ENCODE measurements at places on chromosomes 16 and 17.

- peak; percentile 65 for DNase-seq
Observed at GRCh38 chr17:78272181-78272913, 40.9 kb downstream of the TMEM235 start.

DNA sequence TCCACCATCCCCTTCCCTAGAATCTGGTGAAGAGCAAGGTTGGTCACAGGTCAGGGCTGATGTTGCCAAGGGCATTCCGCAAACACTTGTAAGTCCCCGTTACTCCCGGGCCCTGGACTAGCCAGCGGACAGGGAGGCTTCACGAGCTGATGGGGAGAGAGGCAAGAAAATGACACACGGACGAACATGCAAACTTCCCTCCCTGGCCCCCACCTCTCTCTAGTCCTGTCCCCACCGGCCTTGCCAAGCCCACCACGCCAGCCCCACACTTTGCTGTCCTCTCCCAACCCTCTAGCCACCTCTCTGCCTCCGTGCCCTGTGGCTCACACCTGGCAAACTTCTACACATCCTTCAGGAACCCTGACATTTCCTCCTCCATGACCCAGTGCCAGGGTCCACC, 54.8 kb downstream of the RPH3AL start:
- no peak for DNase-seq

DNA sequence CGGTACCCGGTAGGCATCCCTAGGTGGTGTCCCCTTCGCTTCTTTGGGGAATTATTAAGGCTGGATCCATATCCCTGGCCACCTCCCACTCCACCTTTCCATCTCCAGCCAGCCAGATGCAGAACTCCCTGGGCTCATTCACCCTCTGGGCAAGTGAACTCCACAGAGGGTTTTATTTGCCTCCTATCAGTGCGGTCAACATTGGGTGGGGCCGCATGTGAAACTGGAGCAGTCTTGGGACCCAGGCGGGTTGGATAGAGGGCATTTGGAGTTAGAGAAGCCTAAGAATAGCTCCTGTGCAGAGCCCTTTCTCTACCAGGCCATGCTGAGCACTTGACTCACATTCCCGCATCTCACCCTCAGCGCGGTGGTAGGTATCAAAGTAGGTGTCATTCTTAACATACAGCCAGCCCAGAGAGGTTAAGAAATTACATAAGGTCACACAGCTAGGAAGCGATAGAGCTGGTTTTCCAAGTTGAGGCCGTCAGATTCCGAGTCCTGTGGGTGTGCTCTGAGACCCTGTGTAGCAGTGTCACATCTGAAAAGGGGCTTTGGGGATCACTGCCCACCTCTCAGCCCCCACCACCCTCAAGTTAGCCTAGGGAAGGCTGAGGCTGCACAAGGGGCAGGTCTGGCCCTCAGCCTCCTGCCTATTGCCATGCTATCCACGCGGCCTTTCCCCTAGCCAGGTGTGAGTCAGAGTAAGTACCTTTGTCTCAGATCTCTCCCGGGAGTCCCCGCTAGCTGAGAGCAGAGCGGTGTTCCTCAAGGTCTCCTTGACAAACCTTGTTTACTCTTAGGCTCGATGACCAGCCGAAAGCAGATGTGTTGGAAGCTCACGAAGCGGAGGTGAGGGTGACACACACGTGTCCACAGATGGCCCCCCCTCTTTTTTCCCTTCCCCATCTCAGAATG, 26.9 kb upstream of the LGALS9 start:
- DNase-seq: no peak

DNA sequence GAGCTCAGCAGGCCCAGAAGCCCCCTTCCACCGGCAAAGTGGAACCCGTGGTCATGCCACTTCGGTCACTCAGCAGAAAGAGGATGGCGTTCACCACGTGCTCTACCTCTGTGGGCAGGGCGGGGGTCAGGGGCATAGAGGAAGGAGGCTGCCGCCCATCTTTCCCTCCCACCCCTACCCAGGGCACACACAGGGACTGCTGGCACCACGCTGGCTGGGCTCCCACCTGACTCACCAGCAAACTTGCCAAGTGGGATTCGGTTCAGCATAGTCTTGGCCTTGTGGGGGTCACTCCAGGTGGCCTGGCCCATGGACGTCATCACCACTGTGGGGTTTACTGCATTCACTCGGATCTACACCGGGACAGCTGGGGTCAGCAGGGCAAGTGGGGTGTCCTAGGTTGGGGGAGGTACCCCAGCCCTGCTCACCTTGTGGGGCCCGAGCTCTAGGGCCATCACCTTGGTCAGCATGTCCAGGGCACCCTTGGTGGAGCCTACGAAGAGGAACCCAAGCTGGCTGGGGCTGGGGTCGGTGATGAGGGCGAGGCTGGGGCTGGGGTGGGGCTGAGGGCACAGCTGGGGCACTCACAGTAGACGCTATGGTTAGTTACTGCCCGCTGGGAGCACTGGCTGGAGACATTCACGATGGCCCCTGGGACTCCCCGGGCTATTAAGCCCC, 1.4 kb downstream of the DCXR start:
- DNase-seq: no peak

All from femur (tissue), 1 donor.